ENCODE measurements at places on chromosomes 5 and 9.

GRCh38 chr5:158869092-158869491 lies 230.6 kb downstream of the EBF1 start:
- no peak for DNase-seq

- DNase-seq = no peak
Observed at GRCh38 chr5:33774341-33774740, 117.4 kb downstream of the ADAMTS12 start.

GRCh38 chr5:152332716-152333460 lies 72.2 kb downstream of the NMUR2 start:
- no peak for DNase-seq

- DNase-seq = no peak
Observed at GRCh38 chr5:135593141-135593540, 14.3 kb upstream of the CXCL14 start.

DNA sequence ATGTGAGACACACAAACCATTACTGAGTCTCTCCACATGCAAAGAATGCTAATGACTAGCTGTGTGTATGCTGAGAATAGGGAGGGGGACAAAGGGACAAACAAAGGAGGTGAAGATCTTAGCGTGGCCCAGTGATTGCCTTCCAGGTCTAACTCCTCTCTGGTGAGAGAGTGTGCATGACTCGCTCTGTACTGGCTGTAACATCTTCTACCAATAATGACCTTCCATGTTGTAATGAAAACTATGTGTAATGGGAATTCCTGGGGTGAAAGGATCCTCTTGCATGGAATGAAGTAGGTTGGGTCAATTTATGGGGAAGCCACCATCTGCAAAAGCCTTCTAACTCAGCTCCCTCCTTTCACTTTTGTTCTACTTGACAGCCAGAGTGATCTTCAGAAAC lies 24.4 kb upstream of the GPR151 start:
- no peak for DNase-seq

GRCh38 chr5:173866858-173867679 lies 21.1 kb upstream of the CPEB4 start:
- DNase-seq = no peak

DNA sequence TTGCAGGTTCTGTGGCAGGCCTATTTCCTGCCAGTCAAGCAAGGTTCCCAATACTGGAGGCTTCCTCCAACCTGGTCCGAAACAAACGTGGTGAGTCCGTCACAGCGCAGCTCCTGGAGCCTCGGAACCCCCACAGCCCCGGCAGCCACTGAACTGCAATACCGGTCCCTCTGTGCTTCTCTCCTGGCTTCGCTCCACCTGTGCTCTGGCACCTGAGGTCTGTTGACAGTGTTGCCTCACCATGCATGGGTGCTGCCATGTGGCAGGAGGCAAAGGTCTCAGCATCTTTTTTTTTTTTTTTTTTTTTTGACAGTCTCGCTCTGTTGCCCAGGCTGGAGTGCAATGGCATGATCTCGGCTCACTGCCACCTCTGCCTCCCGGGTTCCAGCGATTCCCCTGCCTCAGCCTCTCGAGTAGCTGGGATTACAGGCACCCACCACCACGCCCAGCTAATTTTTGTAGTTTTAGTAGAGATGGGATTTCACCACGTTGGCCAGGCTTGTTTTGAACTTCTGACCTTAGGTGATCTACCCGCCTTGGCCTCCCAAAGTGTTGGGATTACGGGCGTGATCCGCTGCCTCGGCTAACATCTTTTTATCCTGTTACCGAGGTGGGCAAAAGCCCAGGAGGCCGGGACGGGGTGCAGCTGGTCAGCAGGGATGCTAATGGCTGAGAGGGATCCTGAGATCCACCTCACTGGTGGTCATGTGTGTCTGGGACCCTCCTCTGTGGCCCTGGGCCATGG lies 57.1 kb upstream of the RNU6ATAC start:
- no peak for DNase-seq

GRCh38 chr5:77333451-77334123 lies 123.1 kb downstream of the PDE8B start:
- no peak for DNase-seq

- peak; percentile 25 for DNase-seq
Observed at GRCh38 chr9:98107926-98108325, 11.1 kb downstream of the TRIM14 start.

GRCh38 chr9:68955330-68955729 lies 58.6 kb downstream of the PRKACG start:
- DNase-seq = peak; percentile 24
